Articular chondrocyte of knee joint (primary cell): ENCODE measurements at places on chromosomes 2 and 18. TPM values are rescaled to one million over a fixed set of nuclear protein-coding genes. Genes with fewer than 3 reads are reported as not detected.

Gene DNER
- total RNA-seq: 0.78 and 1.7 TPM in 2 replicates

Gene VWC2L
- not detected in 2 replicates for total RNA-seq

Gene DPYSL5
- total RNA-seq: not detected in 2 replicates

Gene HOXD13
- total RNA-seq: 0.11 and 0.13 TPM in 2 replicates

Gene PRSS56
- total RNA-seq: not detected in 2 replicates

Gene SLC16A14
- total RNA-seq: 1.6 and 2.3 TPM in 2 replicates

Gene HSBP1L1
- total RNA-seq: 9.8 and 14.8 TPM in 2 replicates

Gene METTL21A
- 13.9 and 14.8 TPM in 2 replicates for total RNA-seq

Gene SCG2
- total RNA-seq: 5.4 and 6.8 TPM in 2 replicates
